ENCODE measurements at places on chromosomes 7 and 10.

GRCh38 chr10:72175149-72175548, 40.7 kb upstream of the ANAPC16 start:
- peak; percentile 55 for DNase-seq

DNA sequence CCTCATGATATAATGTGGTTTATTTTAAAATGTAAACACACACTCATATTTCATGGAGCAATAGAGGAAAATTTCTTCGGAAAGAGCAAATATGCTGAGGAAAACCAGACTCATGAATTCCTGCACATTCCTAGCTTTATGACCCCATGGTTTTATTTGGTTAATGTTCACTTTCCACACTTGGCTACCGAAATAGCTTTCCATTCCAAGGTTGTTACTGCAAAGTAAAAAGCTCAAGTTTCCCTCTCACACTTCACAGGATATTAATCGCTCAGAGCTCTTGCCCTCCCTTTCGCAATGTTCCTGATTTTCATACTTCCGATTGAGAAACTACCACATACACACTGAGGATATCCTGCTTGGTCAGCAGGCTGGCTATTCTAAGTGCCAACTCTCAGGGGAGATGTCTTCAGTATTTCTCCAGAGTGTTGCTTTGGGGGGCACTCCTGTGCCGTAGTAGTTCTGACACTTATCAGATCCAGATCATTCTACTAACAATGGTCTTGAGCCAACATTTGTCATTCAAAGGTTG, 77.5 kb upstream of the STEAP1B start:
- DNase-seq: peak; percentile 94

- peak; percentile 68 for DNase-seq
Measured at GRCh38 chr10:3995302-3996210, 210.5 kb upstream of the KLF6 start.

DNA sequence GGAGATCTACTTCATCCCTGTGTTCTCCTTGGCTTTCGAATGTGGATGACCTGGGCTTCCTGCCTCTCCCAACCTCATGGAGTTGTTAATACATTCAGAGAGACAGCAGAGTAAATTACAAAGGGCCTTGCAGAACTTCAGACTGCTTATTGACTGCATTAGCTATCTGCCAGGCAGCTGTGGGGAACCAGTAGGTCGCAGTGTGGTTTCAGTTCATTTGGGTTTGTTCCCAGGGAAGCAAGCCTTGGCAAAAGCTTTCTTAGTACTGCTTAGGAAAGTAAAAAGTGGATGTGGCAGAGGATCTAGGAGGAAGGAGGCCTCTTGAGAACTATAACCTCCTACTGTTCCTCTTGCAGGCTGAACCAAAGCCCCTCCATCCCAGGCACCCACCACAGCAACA, 9.2 kb downstream of the NPFFR1 start:
- DNase-seq: peak; percentile 89

DNA sequence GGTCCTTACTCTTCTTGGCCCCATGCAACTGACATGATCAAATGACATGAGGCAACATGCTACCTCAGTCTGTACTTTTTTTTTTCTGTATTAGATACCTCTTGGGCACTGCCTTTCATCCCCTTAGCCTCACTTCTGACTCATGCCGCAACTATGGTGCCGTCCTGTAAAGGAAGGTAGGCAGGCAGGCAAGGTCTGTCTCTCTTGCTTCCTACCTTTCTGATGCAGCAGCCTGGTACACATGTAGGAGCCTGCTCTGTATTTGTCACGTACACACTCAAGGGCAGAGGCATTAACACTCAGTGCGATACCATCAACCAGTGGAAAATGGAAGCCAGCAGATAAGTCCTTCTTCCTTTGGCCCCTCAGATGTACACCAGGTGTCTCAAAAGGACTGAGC, 146.7 kb downstream of the ATE1 start:
- no peak for DNase-seq

- peak; percentile 65 for DNase-seq
Measured at GRCh38 chr10:49089557-49090188, 25.6 kb downstream of the VSTM4 start.

DNA sequence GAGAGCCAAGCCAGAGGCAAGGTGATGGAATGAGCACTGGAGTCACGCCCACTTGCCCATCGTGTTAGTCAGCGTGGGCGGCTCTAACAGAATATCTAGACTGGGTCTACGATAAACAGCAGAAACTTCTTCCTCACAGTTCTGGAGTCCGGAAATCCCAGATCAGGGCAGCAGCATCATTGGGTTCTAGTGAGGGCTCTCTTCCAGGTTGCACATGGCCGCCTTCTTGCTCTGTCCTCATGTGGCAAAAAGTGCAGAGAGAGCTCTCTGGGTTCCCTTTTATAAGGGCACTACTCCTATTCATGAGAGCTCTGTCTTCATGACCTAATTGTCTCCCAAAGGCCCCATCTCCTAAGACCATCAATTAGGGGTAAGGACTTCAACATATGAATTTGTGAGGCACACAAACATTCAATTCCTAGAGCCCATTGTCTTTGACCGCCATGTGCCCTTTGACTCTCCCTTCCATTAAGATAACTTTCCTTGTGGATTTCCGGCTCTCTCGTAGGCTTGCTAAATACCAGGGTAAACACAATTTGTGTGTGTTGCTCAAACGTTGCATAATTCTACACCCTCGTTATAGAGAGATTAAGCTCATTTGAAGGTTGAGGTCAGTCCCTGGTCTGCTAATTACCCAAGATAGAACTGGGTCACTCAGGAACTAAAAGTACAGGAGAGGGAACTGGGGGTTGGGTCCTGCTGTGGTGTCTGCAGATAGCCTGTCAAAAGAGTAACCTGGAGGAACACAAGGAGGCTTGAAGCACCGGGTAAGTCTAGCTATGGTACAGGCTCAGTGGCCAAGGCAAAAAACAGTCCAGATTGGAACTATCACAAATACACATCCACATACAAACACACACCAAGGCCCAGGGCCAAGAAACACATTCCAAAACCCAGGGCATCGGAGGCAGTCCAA, 28.7 kb upstream of the USP6NL start:
- DNase-seq: no peak

DNA sequence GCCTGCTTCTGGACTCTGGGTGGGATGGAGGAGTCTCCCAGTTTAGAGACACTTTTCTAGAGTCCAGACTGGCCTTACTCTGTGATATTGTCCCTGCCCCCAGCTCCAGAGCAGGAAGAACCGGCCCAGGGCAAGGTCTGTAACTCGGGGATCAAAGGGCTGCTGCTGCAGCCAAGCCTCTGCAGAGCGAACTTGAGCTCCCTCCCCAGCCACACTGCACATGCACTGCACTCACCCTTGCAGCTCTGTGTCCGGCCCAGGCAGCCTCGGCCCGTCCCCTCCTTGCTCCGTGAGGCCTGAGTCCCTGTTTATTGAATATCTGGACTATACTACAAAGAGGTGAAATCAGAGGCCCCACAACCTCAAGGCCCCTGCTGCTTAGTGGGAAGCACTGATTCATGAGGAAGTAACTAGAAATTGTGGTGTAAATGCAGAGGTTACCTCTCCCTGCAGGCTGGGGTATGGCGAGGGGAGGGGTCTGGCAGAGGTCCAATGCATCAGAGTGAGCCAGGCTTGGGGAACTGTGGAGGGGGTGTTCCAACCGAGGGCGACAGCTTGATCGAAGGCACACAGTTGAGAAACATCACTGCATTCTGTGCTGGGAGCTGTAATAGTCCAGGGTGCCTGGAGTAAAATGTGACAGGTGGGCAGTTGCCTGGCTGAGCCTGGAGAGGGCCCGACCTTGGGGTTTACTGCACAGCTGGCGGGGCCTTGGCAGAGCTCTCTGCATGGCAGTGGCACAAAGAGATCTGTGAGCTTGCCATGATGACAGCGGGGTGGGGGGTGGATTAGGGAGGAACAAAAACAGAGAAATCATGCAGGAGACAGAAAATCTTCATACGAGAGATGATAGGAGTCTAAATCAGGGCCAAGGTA, 49.1 kb downstream of the AOC1 start:
- no peak for DNase-seq

DNA sequence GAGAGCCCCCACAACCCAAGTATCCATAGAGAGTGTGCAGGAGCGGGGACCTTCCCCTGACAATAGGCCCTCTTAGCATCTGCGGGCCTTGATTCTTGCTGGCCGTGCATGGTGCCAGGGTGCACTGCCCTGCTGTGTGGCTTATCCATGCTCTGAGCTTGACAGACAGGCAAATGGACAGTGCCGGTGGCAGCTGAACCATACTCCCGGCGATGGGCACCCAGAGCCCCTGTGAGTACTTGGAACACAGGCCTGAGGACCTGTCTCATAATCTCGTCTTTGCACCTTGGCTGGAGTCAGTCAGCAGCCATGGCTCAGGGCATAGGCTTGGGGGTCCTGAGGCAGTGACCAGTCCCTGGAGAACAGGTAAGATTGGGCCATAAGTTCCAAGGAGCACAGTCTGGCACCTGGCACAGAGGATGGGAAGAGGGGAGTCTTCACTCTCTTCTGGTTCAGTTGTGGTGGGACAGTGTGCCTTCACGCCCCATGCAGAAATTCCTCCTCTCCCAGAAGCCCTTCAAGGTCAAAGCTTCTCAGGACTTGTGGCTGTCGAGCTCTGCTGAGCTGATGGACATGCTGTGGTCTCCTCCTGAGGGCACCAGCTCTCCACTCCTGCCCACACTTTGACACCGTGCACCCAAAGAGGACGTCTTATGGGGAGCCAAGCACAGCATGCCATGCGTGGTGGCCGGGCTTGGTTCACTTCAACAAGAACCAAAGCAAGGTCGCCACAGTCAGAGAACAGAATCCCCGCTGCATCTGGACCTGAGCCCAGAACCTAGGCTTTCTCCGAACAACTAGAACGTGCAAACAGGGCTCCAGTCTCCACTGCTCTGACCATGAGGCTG, 59.4 kb upstream of the CAMK2B start:
- DNase-seq: no peak

DNA sequence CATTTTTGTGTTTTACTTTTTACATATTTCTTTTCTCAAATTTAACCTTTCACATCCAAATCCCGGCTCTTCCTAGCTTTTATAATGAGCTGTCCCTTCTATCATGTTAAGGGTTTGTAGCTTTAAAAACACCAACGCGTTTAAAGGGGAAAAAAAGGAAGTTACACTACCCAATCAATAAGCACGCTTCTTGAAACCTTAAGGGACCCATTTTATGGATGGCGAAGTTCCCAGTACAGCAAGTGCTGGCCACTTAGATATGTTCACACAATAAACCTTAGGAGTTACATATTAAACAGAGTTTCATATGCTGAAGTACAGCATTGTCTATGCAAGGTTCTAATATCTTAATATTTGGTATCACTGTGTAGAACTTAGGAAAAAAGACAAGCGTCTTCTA, 1.8 kb downstream of the GNG11 start:
- peak; percentile 29 for DNase-seq

- DNase-seq: no peak
Measured at GRCh38 chr7:39663263-39663662, 39.9 kb downstream of the RALA start.

- DNase-seq: no peak
Measured at GRCh38 chr7:132745510-132745909, 169.2 kb upstream of the PLXNA4 start.

GRCh38 chr10:106931853-106932249, 232.7 kb downstream of the SORCS1 start:
- no peak for DNase-seq

- DNase-seq: no peak
Measured at GRCh38 chr7:17026269-17026668, 144.5 kb upstream of the AGR3 start.

DNA sequence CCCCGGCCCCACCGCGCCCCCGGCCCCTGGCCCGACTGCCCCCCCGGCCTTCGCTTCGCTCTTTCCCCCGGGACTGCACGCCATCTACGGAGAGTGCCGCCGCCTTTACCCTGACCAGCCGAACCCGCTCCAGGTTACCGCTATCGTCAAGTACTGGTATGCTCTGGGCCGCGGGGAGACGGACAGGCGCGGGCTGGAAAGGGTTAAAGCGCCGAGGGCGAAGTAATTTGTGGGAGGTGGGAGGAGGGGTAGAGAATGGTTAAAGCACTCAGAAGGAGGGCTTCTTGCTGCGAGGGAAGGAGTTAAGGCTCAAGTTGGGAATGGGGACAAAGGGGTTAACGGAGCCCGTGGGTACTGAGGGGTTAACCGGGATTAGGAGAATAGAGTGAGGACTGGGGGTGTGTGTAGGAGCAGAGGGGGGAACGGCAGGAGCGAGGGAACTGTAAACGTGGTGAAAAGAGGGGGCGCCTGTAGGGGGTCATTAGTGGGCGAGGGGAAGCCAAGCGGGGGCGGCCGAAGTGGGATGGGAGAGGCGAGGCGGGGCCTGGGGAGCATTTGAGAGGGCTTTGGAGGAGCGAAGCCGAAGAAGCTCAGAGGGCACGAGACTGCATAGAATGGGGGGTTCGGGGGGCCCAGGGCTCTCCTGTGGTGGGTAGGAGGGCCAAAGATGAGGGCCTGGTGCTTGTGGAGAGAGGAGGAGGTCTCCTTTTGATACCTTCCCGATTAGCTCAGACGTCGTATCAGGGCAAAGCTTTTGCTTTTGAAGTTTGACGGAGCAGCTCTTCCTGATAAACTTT, 605 bp downstream of the SUFU start:
- peak; percentile 23 for DNase-seq

- DNase-seq: no peak
Measured at GRCh38 chr7:101718363-101719122, 89.4 kb upstream of the MYL10 start.

GRCh38 chr7:136514776-136515175, 353.7 kb upstream of the CHRM2 start:
- no peak for DNase-seq

- no peak for DNase-seq
Measured at GRCh38 chr10:63364918-63365317, 100.9 kb downstream of the JMJD1C start.

DNA sequence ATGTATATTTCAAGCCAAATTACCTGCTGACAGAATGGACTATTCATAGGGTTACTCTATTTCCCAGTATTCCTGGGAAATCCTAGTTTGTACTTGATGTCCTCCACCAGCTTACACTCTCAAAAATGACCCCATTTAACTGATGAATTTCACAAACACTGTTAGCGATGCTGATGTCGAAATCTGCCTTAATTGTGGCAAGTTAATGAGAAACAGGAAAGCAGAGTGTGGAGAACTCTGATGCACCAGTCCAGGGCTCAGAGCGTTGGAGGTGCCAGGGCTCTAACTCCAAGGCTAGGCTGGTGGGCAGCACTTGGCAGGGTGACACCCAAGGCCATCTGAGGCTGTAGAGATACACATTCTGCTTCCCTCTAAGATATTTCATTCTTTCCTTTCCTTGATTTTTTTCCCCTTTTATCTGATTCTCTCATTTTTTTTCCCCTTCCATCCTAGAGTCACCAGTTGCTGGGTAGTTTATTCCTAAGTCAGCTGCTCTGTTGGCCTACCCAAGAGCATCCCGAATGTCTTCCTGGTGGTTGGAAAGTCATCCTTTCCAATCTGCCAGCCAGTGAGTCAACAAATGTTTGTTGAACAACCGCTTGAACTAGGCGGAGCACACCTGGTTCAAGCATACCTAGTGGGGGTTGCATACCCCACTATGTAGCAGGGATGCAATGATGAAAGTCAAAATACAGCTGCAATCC, 525.0 kb upstream of the NRP1 start:
- no peak for DNase-seq

- DNase-seq: no peak
Measured at GRCh38 chr7:144579687-144580086, 176.2 kb upstream of the NOBOX start.

- peak; percentile 93 for DNase-seq
Measured at GRCh38 chr10:99993701-99994689, 15.8 kb downstream of the DNMBP start.

GRCh38 chr10:27494116-27494805, 9.8 kb upstream of the RAB18 start:
- no peak for DNase-seq

- DNase-seq: no peak
Measured at GRCh38 chr10:131381576-131381975, 70.1 kb upstream of the TCERG1L start.
